ENCODE measurements at places on chromosomes 11 and 22. TPM values are rescaled to one million over a fixed set of nuclear protein-coding genes. Genes with fewer than 3 reads are reported as not detected.

OR51I1 gene
- total RNA-seq = not detected

- peaks cover 60% of the 10 kb centered on the region for H3K4me1 ChIP-seq
- H3K27me3 ChIP-seq = peaks cover 8% of the 10 kb centered on the region
- H3K27ac ChIP-seq = no peak overlapping the region
Observed at GRCh38 chr22:37275622-37276021, 6.7 kb upstream of the CYTH4 start.

DNA sequence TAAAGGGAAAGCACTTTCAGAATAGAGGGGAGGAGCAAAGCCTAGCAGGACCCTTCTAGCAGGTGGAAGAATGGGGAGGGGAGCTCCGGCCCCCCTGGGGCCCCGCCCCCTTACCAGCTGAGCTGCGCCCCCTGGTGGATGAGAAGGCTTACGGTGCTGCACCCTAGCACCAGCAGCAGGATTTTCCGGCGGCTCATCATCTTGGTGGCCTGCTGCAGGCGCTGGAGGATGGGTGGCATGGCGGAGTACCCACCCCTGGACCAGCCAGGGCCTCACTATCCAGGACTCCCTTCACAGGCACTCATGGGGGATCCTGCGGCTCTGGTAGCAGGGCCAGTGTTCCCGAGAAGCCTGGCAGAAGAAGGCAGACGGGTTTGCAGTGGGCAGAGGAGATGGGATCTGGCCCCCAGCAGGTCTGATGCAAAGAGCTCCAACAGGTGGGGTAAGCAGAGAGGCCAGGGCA is 3.8 kb downstream of the GAL3ST3 start:
- no peak overlapping the region for H3K27ac ChIP-seq
- peaks cover 23% of the 10 kb centered on the region for H3K4me1 ChIP-seq
- peaks cover 17% of the 10 kb centered on the region for H3K27me3 ChIP-seq
- peak overlapping the region; percentile 59 for H3K4me3 ChIP-seq

UPK3A gene
- total RNA-seq = not detected

DNA sequence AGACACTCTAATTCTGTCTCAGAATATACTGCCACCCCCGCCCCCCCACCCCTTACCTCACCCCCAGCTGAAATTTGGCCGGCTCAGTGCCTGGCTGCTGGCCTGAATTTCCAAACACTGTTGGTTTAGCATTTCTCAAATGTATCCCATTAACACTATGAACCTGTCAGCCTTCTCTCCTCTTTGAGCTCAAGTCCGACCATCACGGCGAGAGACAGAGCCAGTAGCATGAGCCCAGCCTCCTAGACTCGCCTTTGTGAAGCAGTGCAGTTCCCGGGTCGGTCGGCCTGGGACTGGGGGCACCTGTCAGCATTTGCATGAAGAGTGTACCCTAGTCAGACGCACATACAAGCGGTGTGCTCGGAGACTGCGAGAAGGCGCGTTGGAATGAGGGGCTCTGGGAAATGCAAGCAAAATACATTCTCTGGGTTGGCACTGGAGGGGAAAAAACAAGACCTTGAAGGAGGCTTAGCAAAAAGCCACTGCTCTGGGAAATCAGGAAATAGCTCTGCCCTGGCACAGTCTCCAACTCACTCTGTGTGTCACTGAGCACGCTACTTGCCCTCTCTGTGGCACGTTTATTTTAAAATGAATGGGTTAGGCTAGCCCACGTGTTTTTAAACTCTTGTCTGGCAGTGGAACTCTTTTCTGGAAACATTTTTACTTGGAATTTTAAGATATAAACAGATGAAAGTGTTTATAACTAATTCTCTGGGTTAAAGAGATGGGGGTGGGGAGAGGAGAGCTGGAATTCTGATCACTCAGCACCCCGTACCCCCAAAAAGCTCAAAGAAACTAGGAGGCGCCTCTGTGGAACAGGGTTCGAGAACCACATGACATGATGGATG is 108.3 kb downstream of the TIMP3 start:
- H3K27me3 ChIP-seq = no peaks in the 10 kb centered on the region
- DNase-seq = no peak
- H3K27ac ChIP-seq = no peak overlapping the region
- H3K4me3 ChIP-seq = no peak overlapping the region

DNA sequence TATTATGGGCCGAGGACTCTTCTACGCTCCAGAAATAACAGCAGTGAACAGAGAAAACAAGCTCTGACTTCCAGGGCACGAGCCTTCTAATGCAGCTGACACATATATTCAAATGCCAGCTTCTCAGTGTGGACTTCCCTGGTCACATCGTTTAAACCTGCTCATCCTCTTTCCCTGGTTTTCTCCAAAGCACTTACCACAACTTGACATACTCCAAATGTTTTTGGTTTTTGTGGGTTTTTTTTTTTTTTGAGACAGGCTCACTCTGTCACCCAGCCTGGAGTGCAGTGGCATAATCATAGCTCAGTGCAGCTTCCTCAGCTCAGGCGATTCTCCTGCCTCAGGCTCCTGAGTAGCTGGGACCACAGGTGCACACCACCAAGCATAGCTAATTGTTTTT is 105.5 kb downstream of the MICAL3 start:
- H3K36me3 ChIP-seq = no peaks in the 10 kb centered on the region
- no peak for DNase-seq
- peaks cover 8% of the 10 kb centered on the region for H3K27me3 ChIP-seq
- peaks cover 10% of the 10 kb centered on the region for H3K4me1 ChIP-seq

OR6M1 gene
- not detected for total RNA-seq

DNA sequence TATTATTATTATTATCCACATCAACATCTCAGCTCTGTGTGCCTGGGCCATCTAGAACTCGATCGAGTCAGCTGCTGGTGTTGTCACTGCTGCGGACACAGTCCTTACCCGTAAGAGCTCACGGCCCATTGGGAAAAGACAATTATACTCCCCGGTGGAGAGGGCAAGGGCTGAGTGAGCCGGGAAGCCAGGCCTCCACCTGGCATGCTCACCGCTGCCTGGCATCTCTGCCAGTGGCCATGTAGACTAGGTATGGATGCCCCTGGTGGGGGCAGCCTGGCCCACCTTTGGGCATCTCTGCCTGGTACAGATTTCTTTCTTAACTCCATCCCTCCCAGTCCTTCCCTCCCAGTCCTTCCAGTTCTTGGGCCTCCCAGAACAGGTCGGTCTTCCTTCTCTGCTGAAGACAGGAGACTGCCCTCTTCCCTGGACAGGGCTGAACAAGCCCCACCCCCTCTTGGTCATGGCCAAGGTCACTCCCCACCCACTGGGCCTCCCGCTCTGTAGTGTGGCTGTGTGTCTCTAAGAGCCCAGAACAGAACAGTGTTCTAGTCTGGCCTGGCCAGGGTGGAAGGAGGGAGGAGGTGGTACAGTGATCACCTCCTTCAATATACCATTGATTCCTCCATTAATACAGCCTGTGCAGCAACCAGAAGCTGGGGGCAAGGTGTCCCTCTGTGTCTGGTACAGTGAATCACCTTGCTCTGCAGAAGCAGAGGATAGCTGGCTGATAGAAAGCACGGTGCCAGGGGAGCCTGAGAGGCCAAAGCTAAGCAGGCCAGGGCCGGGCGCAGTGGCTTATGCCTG is 57.7 kb downstream of the FLRT1 start:
- no peaks in the 10 kb centered on the region for H3K4me1 ChIP-seq
- H3K27me3 ChIP-seq = no peaks in the 10 kb centered on the region
- H3K4me3 ChIP-seq = no peak overlapping the region
- no peaks in the 10 kb centered on the region for H3K36me3 ChIP-seq
- no peak overlapping the region for H3K27ac ChIP-seq

- peak overlapping the region; percentile 96 for H3K4me3 ChIP-seq
- H3K27me3 ChIP-seq = no peaks in the 10 kb centered on the region
- H3K36me3 ChIP-seq = peaks cover 1% of the 10 kb centered on the region
Observed at GRCh38 chr22:42648368-42649245, 585 bp downstream of the CYB5R3 start.

DNA sequence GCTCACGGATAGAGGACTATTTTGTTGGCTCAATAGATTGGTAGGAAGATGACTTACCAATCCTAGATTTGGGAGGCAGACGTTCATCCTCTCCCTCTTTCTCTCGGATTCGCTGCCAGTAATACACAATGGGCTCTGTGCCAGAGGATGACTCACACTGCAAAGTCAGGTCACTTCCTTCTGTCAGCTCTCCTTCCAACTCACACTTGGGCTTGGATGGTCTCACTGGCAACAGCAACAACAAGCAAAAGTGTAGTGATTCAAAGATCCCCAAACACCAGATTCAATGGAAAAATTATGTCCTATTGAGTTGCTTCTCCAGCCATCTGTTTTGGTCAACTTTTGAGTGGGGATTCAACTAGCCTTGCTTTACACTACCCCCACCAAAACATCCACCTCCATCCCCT is 21.7 kb upstream of the HSPA8 start:
- peak overlapping the region; percentile 90 for H3K4me3 ChIP-seq
- H3K27me3 ChIP-seq = no peaks in the 10 kb centered on the region
- peaks cover 74% of the 10 kb centered on the region for H3K4me1 ChIP-seq
- peaks cover 9% of the 10 kb centered on the region for H3K36me3 ChIP-seq
- peak; percentile 78 for DNase-seq

GRCh38 chr22:27581688-27582087 is 219.9 kb downstream of the MN1 start:
- no peaks in the 10 kb centered on the region for H3K4me1 ChIP-seq
- no peaks in the 10 kb centered on the region for H3K36me3 ChIP-seq
- no peak for DNase-seq
- H3K27ac ChIP-seq = no peak overlapping the region

DNA sequence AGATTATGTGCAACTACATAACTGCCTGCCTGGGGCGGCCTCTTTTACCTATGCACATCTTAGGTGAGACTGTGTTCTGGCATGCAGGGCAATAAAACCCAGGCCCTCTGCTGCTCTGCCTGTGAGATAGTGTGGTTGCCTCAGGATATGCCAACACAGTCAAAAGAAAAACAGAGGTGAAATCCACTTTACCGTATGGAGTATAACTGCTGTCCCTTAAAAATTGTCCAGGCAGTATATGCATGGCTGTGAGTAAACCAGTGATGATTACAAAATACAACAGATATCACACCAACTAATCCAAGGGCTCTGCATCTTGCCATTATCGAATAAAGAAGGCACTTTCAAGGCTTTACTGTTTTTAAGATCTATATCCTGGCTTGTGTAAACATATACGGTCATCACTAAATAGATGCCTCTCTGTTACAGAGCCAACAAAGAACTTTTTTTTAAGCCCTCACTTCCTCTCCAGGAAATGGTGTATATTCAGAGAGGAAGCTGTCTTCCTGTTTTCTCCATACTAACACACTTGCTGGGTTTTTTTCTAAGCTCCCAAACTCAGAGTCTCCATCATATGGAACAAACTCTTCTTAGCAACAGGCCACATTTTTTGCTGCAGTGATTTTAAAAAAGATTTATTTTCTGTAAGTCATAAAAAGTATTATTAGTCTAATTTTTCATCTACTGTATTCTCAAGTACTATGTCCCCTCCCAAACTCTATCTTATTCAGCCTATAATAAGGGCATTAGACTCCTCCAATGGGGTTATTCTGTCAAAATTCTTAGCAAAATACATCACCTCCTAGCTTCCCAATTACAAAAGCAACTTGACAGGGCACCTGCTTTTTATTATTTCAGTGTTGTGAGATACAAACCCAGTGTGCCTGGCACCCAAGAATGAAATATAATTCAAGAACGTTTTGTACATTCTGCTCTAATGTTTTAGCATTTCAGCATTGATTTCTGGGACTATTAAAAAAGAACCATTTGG is 135.2 kb downstream of the MAML2 start:
- H3K36me3 ChIP-seq = peaks cover 13% of the 10 kb centered on the region
- H3K27me3 ChIP-seq = no peaks in the 10 kb centered on the region
- DNase-seq = peak; percentile 36
- H3K4me1 ChIP-seq = peaks cover 95% of the 10 kb centered on the region
- H3K27ac ChIP-seq = peak overlapping the region; percentile 97
- H3K4me3 ChIP-seq = peak overlapping the region; percentile 94

GRCh38 chr11:46600194-46600960 is 6.6 kb upstream of the AMBRA1 start:
- peaks cover 16% of the 10 kb centered on the region for H3K4me1 ChIP-seq
- no peak overlapping the region for H3K27ac ChIP-seq
- H3K27me3 ChIP-seq = no peaks in the 10 kb centered on the region
- DNase-seq = no peak
- no peak overlapping the region for H3K4me3 ChIP-seq

- peaks cover 28% of the 10 kb centered on the region for H3K4me1 ChIP-seq
- peak overlapping the region; percentile 85 for H3K4me3 ChIP-seq
- peaks cover 47% of the 10 kb centered on the region for H3K27me3 ChIP-seq
- H3K36me3 ChIP-seq = no peaks in the 10 kb centered on the region
Observed at GRCh38 chr11:67374571-67375281, 1.3 kb upstream of the CLCF1 start.

- H3K4me3 ChIP-seq = peak overlapping the region; percentile 88
- H3K27ac ChIP-seq = peak overlapping the region; percentile 93
Observed at GRCh38 chr22:31628969-31629708, 32.9 kb downstream of the PISD start.

- no peak overlapping the region for H3K4me3 ChIP-seq
- H3K36me3 ChIP-seq = no peaks in the 10 kb centered on the region
- H3K27me3 ChIP-seq = no peaks in the 10 kb centered on the region
- H3K4me1 ChIP-seq = no peaks in the 10 kb centered on the region
- DNase-seq = no peak
- H3K27ac ChIP-seq = no peak overlapping the region
Observed at GRCh38 chr22:36073476-36073875, 44.9 kb upstream of the RBFOX2 start.

DNA sequence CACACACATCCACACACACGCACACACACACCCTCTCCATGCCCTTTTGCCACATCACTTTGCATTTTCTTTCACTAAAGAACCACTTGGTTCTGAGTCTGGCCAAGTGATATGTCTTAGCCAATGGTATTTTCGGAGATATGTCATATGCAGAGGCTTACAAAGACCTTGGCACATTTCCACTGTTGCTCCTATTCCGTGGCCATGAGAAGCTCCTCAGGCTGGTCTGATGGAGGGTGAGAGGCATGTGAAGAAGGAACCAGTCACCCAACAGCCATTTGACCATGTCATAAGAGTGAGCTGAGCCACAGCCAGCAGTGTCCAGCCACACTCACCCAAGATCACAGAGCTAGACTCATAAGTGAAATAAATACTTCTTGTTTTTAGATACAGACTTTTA is 212.6 kb upstream of the NAV2 start:
- no peaks in the 10 kb centered on the region for H3K27me3 ChIP-seq
- no peaks in the 10 kb centered on the region for H3K36me3 ChIP-seq
- H3K4me3 ChIP-seq = no peak overlapping the region
- no peak for DNase-seq

- H3K27ac ChIP-seq = peak overlapping the region; percentile 66
- no peaks in the 10 kb centered on the region for H3K27me3 ChIP-seq
- H3K4me1 ChIP-seq = peaks cover 63% of the 10 kb centered on the region
- H3K36me3 ChIP-seq = no peaks in the 10 kb centered on the region
- H3K4me3 ChIP-seq = no peak overlapping the region
Observed at GRCh38 chr11:111412293-111412692, 33.2 kb upstream of the POU2AF1 start.
